ENCODE measurements at places on chromosomes 3 and 15. TPM values are rescaled to one million over a fixed set of nuclear protein-coding genes. Genes with fewer than 3 reads are reported as not detected.

DNA sequence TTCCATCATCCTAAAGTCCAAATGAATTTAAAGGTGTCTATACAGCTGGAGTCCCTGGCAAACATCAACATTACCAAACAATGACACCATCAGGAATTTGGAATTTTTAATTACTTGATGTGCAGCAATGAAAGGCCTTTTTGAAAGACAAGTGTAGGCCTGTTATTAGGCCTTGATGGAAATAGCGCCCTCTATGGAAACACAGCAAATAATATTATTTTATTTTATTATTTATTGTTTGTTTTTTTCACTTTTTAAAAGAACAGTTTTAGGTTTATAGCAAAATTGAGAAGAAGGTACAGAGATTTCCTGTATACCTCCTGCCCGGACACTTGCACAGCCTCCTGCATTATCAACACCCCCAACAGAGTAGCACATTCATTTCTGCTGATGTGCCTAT lies 18.1 kb upstream of the OR5AC2 start:
- no peaks in the 10 kb centered on the region for H3K4me1 ChIP-seq
- no peak overlapping the region for H3K27ac ChIP-seq
- no peaks in the 10 kb centered on the region for H3K27me3 ChIP-seq
- no peak for DNase-seq

- no peak overlapping the region for H3K4me3 ChIP-seq
- H3K4me1 ChIP-seq, result peaks cover 14% of the 10 kb centered on the region
- no peaks in the 10 kb centered on the region for H3K36me3 ChIP-seq
- H3K27me3 ChIP-seq, result peaks cover 11% of the 10 kb centered on the region
Observed at GRCh38 chr3:119600732-119601131, 3.0 kb downstream of the PLA1A start.

DNA sequence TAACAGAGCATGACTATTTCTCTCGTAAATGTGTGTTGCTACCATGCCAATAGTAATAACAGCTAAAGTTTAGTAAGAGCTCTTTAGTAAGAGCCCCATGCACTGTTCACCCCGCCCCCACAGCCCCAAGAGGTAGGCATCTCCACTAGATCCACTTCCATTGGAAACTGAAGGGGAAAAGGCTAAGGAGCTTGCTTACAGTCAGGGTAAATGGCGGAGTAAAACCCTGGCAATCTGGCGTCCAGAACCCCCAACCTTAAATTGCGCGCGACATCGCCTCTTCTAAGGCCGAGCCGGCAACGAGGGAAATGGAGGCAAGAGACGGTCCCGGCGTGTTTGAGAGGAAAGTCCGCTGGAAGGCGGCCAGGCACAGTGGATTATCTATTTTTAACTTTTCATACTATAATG lies 654 bp upstream of the C3orf38 start:
- H3K4me3 ChIP-seq, result peak overlapping the region; percentile 97
- H3K4me1 ChIP-seq, result peaks cover 24% of the 10 kb centered on the region
- H3K27ac ChIP-seq, result peak overlapping the region; percentile 99
- no peak for DNase-seq
- H3K36me3 ChIP-seq, result peaks cover 4% of the 10 kb centered on the region

DNA sequence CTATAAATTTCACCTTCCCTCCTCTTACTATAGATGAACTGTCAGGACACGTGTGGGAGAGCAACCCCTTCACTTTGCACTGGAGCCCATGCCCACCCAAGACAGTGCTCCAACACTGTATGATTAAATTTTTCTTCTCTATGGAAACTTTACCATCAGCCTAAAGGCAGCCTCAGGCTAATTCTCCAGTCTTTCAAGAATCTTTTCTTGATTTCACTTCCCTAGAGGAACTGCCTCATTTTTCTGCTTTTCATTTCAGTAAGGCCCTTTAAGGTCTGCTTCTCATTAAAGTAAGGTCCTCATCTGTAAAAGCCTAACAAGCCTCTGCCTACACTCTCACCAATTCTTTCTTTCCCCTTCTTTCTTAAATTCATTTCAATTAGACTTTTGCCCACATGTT lies 137.3 kb downstream of the KCNMB2 start:
- peaks cover 12% of the 10 kb centered on the region for H3K4me1 ChIP-seq
- H3K4me3 ChIP-seq, result no peak overlapping the region

DNA sequence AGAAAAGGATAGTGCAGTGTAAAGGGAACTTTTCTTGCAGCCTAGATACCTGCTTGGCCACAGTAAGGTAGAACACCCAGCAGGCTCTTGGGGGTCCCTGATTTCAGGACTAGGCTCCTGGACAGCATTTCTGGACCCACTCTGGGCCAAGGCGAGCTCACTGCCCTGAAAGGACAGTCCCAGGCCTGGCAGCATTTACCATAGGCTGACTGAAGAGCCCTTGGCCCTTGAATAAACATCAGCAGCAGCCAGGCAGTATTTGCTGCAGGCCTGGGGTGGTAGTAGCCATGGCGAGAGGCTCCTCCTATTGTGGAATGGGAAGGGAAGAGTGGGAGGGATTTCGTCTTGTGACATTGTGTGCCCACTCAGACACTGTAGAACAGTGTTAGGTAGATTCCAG lies 529.2 kb downstream of the TUSC7 start:
- H3K4me1 ChIP-seq, result peaks cover 4% of the 10 kb centered on the region
- no peaks in the 10 kb centered on the region for H3K36me3 ChIP-seq
- no peak overlapping the region for H3K27ac ChIP-seq

DNA sequence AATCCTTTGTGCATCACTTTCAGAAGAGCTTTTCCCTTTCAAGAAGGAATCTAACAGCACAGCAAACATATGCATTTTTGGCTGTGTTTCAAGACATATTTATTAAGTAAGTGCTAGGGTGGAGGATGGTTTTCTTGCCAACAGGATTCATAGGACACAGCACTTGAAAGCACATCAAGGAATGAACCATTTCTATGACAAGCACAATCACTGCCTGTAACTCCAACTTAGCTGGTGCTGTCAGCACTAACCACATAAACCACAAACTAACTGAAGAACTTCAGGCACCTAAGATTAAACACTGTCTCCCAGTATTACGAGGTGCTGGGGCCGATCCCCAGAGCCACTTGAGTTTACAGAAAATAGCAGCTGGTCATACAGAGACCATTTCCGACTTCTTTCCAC lies 35.4 kb upstream of the SPRED1 start:
- H3K27ac ChIP-seq, result no peak overlapping the region
- H3K27me3 ChIP-seq, result no peaks in the 10 kb centered on the region
- no peaks in the 10 kb centered on the region for H3K4me1 ChIP-seq
- DNase-seq, result no peak
- H3K36me3 ChIP-seq, result no peaks in the 10 kb centered on the region
- H3K4me3 ChIP-seq, result no peak overlapping the region

GRCh38 chr15:81301815-81302399 lies 22.0 kb downstream of the STARD5 start:
- no peak overlapping the region for H3K27ac ChIP-seq
- no peaks in the 10 kb centered on the region for H3K4me1 ChIP-seq
- H3K4me3 ChIP-seq, result no peak overlapping the region
- no peaks in the 10 kb centered on the region for H3K36me3 ChIP-seq
- H3K27me3 ChIP-seq, result peaks cover 5% of the 10 kb centered on the region

GRCh38 chr3:119187266-119187665 lies 13.9 kb downstream of the UPK1B start:
- H3K27ac ChIP-seq, result no peak overlapping the region
- H3K4me1 ChIP-seq, result peaks cover 15% of the 10 kb centered on the region
- no peaks in the 10 kb centered on the region for H3K36me3 ChIP-seq
- no peak overlapping the region for H3K4me3 ChIP-seq
- H3K27me3 ChIP-seq, result no peaks in the 10 kb centered on the region

DNA sequence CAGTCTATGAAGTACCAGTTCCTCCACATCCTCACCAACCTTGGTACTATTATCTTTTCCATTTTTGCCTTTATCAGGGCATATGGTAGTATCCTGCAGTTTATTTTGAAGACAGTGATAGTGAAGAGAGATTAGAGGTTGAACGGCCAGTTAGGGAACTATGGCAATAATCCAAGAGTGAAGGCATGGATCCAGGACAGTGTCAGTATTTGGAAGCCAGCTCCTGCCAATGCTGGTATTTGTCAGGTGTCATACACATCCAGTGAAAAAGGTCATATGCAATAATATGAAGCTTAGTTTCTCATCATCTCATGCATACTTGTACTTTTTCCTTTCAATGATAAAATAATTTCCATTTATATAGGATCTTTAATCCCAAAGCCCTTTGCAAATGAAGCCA lies 56.8 kb upstream of the KCNMB2 start:
- peaks cover 9% of the 10 kb centered on the region for H3K27me3 ChIP-seq
- H3K4me1 ChIP-seq, result peaks cover 10% of the 10 kb centered on the region
- no peaks in the 10 kb centered on the region for H3K36me3 ChIP-seq
- H3K27ac ChIP-seq, result no peak overlapping the region
- DNase-seq, result no peak

The TRPM1 gene
- not detected for total RNA-seq

The CHDH gene
- 17.9 TPM for total RNA-seq

DNA sequence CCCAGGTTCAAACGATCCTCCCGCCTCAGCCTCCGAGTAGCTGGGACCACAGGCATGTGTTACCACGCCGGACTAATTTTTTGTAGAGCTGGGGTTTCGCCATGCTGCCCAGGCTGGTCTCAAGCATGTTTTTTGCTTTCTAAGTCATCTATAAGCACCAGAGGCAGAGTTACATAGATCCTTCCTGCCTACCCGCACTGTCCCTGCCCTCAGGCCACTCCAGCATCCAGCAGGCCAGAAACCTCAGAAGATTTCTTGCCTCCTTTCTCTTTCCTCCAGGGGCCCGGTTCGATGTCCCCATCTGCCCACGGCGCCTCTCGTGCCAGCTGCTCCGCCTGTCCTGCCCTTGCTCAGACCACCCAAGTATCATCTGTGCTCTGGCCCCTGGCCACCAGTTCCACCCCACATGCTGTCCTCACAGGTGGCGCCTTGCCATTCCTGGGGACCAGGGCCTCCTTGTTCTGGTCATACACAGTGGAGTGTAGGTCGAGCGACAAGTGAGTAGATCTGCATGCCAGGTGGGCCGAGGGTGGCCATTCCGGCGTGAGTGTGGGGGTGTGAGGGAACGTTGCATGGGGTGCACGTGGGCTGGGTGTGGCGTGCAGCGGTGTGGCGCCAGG lies 27.3 kb downstream of the KLHDC8B start:
- peaks cover 19% of the 10 kb centered on the region for H3K27me3 ChIP-seq
- H3K4me3 ChIP-seq, result no peak overlapping the region
- H3K27ac ChIP-seq, result no peak overlapping the region
- H3K36me3 ChIP-seq, result no peaks in the 10 kb centered on the region

The STXBP5L gene
- total RNA-seq, result 8.5 TPM

DNA sequence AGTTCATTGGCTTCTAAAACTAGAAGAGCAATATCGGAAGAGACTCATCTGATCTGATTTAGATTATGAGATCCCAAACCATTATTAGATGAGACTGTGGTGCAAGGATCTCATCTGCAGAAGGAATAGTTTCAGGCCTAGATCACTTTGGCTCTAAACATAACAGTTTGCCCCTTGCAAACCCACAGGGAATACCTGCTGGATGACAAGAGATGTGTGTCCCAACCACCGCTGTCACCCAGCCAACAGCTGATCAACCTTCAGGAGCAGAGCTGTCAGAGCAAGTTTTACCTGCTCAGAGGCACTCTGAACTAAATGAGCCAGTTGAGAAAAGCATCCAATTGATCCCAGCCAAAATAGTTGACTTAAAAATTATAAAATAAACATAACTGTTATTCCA lies 64.0 kb upstream of the ST3GAL6 start:
- H3K4me1 ChIP-seq, result no peaks in the 10 kb centered on the region
- no peak for DNase-seq
- no peak overlapping the region for H3K4me3 ChIP-seq
- H3K27me3 ChIP-seq, result no peaks in the 10 kb centered on the region
- no peak overlapping the region for H3K27ac ChIP-seq

GRCh38 chr3:161221806-161222600 lies 892 bp downstream of the NMD3 start:
- no peak for DNase-seq
- H3K27me3 ChIP-seq, result no peaks in the 10 kb centered on the region
- peaks cover 22% of the 10 kb centered on the region for H3K4me1 ChIP-seq
- H3K27ac ChIP-seq, result peak overlapping the region; percentile 95

The CIB2 gene
- 41.6 TPM for total RNA-seq

DNA sequence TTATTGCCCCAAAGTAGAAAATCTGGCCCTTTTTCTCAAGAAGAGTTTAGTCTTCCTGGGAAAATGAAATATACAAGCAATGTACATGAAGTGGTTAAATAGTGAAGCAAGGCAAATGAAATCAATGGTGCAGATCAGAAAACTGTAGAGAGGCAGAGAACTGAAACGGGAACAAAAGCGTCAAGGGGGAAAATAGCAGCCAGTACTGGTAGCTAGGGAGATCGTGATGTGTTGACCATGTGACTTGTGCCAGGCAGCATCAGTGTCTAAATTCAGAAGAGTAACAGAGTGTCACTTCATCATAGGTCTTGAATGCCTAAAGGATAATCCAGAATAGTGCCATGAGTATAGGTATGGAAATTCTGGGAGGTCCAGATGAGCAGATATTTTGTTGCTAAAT lies 163.1 kb downstream of the CHL1 start:
- no peak overlapping the region for H3K4me3 ChIP-seq
- H3K4me1 ChIP-seq, result peaks cover 1% of the 10 kb centered on the region
- no peak overlapping the region for H3K27ac ChIP-seq
- no peak for DNase-seq

DNA sequence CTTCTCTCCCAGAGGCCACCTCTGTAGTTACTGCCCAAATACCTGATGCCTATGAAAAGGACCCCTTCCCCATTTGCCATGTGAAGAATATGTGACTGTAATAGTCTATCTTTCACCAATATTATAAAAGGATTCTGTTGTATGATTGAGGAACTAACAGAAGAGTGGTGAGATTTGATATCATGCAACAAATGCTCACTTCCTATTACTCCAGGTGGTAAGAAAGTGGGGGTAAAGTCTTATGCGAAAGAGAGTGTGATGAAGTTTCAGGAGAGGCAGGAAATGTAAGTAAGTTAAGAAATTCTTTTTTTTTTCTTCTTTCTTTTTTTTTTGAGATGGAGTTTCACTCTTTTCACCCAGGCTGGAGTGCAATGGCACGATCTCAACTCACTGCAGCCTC lies 24.4 kb upstream of the RAP2B start:
- H3K27me3 ChIP-seq, result no peaks in the 10 kb centered on the region
- H3K36me3 ChIP-seq, result no peaks in the 10 kb centered on the region
- DNase-seq, result no peak
- peaks cover 9% of the 10 kb centered on the region for H3K4me1 ChIP-seq
- no peak overlapping the region for H3K4me3 ChIP-seq

GRCh38 chr3:109640146-109640652 lies 302.9 kb upstream of the DPPA4 start:
- no peaks in the 10 kb centered on the region for H3K27me3 ChIP-seq
- H3K4me3 ChIP-seq, result no peak overlapping the region
- no peaks in the 10 kb centered on the region for H3K36me3 ChIP-seq
- peaks cover 2% of the 10 kb centered on the region for H3K4me1 ChIP-seq
- no peak for DNase-seq

GRCh38 chr3:110576960-110577359 lies 494.7 kb upstream of the NECTIN3 start:
- H3K36me3 ChIP-seq, result no peaks in the 10 kb centered on the region
- no peak for DNase-seq
- no peak overlapping the region for H3K27ac ChIP-seq
